ENCODE measurements at places on chromosomes 5 and 9. TPM values are rescaled to one million over a fixed set of nuclear protein-coding genes. Genes with fewer than 3 reads are reported as not detected.

FAM200C gene
- total RNA-seq: 2.8 TPM

LCN15 gene
- total RNA-seq: not detected

UNC5A gene
- 0.05 TPM for total RNA-seq

PHF24 gene
- total RNA-seq: under 0.01 TPM

FOXD4L5 gene
- total RNA-seq: not detected

GKAP1 gene
- 3.5 TPM for total RNA-seq

ORM2 gene
- total RNA-seq: not detected

LMAN2 gene
- total RNA-seq: 321 TPM

RAD50 gene
- total RNA-seq: 18.5 TPM

C1QTNF2 gene
- total RNA-seq: not detected

TMEM174 gene
- not detected for total RNA-seq

GRM6 gene
- not detected for total RNA-seq

CCL27 gene
- total RNA-seq: not detected

RNF180 gene
- 1.9 TPM for total RNA-seq

GABRA1 gene
- total RNA-seq: not detected

SERINC5 gene
- 26.3 TPM for total RNA-seq

ECSCR gene
- total RNA-seq: not detected

PHYHD1 gene
- 6.3 TPM for total RNA-seq

SPATA31E1 gene
- not detected for total RNA-seq

RORB gene
- not detected for total RNA-seq

C9orf50 gene
- not detected for total RNA-seq

AMBP gene
- total RNA-seq: not detected

CDC20B gene
- total RNA-seq: not detected

GRK6 gene
- 44.1 TPM for total RNA-seq

STPG3 gene
- not detected for total RNA-seq

INSL4 gene
- 1.0 TPM for total RNA-seq

FGF10 gene
- not detected for total RNA-seq

ZNF79 gene
- 5.8 TPM for total RNA-seq

GRPEL2 gene
- total RNA-seq: 14.7 TPM

TRIM36 gene
- total RNA-seq: 0.42 TPM

HNRNPAB gene
- 135 TPM for total RNA-seq

GRIN1 gene
- total RNA-seq: 0.42 TPM

SLC45A2 gene
- total RNA-seq: not detected

PROB1 gene
- 1.6 TPM for total RNA-seq

DBH gene
- total RNA-seq: not detected

PCDHGA5 gene
- total RNA-seq: 0.07 TPM

ZNG1A gene
- total RNA-seq: 24.3 TPM

SLC25A2 gene
- total RNA-seq: not detected

GLRA1 gene
- not detected for total RNA-seq

CCNO gene
- total RNA-seq: 1.8 TPM

NNT gene
- total RNA-seq: 19.9 TPM

OR1Q1 gene
- not detected for total RNA-seq

DDX4 gene
- not detected for total RNA-seq
